Kidney tubule cell (primary cell): ENCODE measurements at places on chromosomes 13 and 19.

DNA sequence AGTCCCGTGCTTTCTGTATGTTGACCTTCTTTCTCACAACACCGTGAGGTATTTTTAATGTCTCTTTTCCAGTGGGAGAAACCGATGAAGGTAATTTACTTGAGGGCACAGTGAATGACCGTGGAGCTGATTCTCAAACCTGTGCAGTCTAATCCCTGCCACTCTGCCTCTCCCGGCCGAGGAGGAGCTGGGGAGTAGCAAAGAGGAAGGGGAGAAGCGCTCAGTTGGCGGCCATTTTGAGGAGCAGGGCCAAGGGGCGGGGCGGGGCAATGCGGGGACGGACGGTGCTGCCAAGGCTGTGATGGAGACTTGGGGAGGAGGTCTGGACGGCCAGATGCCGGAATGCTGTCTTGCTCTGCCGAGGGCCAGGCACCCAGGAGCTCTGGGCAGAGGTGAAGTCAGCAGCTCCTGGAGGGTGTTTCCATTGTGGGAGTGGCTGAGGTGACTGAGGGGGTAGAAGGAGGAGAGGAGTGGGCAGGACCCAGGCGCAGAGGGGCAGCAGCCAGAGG, 12.4 kb upstream of the RANBP3 start:
- no peak for DNase-seq

DNA sequence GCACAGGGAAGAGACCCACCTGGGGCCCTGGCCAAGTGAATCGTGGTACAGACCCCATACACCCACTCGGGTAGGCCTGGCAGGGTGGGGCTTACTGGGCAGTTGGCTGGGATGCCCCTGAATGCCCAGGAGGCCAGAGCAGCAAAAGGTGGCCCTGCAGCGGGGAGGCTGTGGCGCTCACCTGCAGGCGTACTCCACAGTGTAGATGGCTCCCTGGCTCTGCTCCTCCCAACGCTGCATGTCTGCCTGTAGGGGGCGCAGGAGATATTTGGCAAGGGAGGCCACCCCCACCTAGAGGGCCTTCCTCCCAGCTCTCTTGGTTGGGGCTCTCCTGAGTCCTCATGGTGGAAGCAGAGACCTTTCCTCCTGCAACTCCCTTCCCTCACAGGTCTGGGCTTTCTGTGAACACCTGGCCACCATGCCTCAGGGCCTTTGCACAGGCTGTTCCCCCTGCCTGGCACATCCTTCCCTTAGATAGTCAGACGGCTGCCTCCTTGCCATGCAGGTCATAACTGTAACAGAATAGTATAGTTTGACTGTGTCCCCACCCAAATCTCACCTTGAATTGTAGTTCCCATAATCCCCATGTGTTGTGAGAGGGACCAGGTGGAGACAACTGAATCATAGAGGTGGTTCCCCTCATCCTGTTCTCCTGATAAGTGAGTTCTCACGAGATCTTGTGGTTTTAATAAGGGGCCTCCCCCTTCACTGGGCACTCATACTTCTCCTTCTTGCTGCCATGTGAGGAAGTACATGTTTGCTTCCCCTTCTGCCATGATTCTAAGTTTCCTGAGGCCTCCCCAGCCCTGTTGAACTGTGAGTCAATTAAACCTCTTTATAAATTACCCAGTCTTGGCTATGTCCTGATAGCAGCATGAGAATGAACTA, 5.9 kb downstream of the BORCS8 start:
- peak; percentile 57 for DNase-seq

GRCh38 chr13:30735872-30736175, 481 bp downstream of the ALOX5AP start:
- no peak for DNase-seq

- peak; percentile 67 for DNase-seq
Observed at GRCh38 chr19:37855098-37855497, 51.3 kb downstream of the WDR87 start.

GRCh38 chr13:108304170-108305016, 34.9 kb downstream of the TNFSF13B start:
- no peak for DNase-seq

DNA sequence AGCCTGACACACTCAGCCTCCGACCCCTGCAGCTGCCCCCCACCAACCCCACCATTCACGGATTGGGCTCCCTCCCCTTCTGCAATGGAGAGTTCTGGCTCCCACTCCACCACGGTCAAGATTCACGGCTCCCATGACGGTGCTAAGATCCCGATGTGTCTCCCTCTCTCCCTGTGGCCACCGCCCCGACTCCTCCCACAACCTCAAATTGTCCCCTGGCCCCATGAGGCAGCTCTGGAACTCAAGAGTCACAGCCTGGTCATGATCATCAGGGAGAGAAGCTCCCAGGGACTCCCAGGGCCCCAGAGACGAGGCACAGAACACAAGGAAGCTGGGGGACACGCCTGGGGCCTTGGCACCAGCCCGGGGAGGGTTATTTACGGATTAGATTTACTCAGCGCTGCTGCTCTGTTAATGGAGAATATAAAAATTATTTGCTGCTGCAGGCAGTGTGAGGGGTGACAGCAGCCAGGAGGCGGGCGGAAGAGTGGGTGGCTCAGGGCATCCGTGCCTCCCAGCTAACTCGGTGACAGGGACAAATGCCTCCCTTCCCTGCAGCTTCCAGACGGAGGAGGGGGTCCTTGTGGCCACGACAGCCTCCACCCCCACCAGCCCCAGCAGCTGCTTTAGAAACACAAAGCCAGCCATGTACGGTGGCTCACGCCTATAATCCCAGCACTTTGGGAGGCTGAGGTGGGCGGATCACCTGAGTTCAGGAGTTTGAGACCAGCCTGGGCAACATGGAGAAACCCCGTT, 184.2 kb downstream of the PTPRS start:
- no peak for DNase-seq

GRCh38 chr13:49481788-49482187, 14.0 kb upstream of the PHF11 start:
- DNase-seq: no peak
